Sigmoid colon (tissue), 7 donors: ENCODE measurements at places on chromosomes 11 and 22. TPM values are rescaled to one million over a fixed set of nuclear protein-coding genes. Genes with fewer than 3 reads are reported as not detected.

BRSK2 gene
- total RNA-seq: 2.8 TPM

TYR gene
- not detected for total RNA-seq

KDM4D gene
- 0.55 TPM for total RNA-seq

PGR gene
- total RNA-seq: 10.3 TPM

YPEL4 gene
- 2.5 TPM for total RNA-seq

JHY gene
- 8.9 TPM for total RNA-seq

B4GALNT4 gene
- total RNA-seq: 2.0 TPM

EIF4G2 gene
- total RNA-seq: 512 TPM

VSIG2 gene
- total RNA-seq: 0.49 TPM

MMP20 gene
- not detected for total RNA-seq

TUB gene
- total RNA-seq: 7.5 TPM

SLC35E4 gene
- total RNA-seq: 6.6 TPM

MYEOV gene
- total RNA-seq: not detected

HEPN1 gene
- total RNA-seq: not detected

CNTF gene
- total RNA-seq: 1.6 TPM

OR2AG1 gene
- total RNA-seq: not detected

OR8D4 gene
- not detected for total RNA-seq
